ENCODE measurements at places on chromosomes 16 and 17. TPM values are rescaled to one million over a fixed set of nuclear protein-coding genes. Genes with fewer than 3 reads are reported as not detected.

The CRYBA1 gene
- total RNA-seq: not detected

The SPATA32 gene
- total RNA-seq: not detected

- DNase-seq: no peak
Measured at GRCh38 chr17:76079535-76079955, 563 bp downstream of the ZACN start.

The KRT31 gene
- not detected for total RNA-seq

- DNase-seq: no peak
Measured at GRCh38 chr17:16381496-16381820, 567 bp downstream of the UBB start.

The IRX6 gene
- total RNA-seq: 0.49 TPM

- no peak for DNase-seq
Measured at GRCh38 chr17:74671031-74671771, 41.5 kb downstream of the CD300LF start.

- DNase-seq: no peak
Measured at GRCh38 chr17:49204516-49204915, 5.9 kb downstream of the GNGT2 start.

DNA sequence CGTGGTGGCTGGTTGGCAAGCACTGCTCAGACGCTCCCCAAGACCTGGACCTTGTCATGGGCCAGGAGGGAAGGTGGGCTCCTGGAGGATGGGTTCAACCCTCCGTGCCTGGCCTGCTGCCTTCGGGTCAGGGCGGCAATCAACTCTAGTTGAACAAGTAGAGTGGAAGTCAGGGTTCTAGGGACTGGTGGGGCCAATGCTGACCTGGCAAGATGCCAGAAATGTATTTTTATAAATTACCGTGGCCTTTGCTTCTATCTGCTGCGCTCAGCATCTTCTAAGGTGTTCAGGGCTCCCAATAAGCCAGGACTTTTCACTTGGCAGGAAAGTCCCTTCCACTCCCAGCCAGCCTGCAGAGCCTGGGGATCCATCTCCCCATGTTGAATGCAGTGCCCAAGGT lies 207.1 kb upstream of the N4BP1 start:
- no peak for DNase-seq

DNA sequence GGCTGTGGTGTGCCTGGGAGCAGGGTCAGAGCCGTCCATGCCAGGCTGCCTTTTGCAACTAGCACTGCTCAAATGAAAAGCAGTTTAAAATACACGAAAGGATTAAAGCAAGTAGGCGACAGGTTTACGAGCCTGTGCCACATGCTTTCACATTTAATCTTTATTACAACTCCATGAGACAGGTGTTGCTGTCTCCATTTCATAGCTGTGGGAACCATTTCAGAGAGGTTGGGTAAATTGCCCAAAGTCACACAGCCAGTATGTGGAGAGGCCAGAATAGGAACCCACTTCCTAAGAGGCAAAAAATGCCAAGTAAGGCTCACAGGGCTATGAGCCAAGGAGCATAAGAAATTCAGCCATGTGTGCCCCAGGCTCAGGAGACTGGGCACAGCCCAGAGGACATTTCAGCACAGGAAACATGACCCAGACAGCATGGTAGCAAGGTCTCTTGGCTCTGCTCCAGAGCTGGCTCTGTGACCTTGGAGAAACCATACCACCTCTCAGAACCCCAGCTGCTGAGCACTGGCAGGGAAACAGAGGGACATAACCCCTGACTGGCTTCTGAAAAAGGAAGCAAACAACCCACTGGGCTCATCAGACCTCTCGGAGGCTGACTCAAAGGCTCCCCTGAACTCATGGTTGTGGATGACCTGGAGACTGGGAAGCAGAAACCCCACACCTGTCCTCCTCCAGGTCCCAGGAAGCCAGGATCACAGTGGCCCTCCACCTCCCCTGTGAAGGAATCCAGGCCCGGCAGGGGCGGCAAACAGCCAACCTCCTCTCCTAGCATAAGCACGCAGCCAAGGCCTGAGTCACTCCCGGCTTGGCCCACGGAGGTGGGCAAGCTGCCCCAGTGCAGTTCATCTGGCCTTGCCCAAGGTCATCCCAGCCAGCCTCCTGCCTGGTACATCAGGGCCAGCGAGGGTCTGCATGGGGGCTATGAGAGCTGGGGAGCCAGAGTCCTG lies 40.3 kb upstream of the MRPS23 start:
- no peak for DNase-seq

GRCh38 chr16:86297866-86298757 lies 212.2 kb upstream of the FOXF1 start:
- DNase-seq: no peak

The ASB16 gene
- total RNA-seq: not detected

The SHBG gene
- not detected for total RNA-seq

GRCh38 chr17:7047566-7047965 lies 3.7 kb upstream of the SLC16A11 start:
- no peak for DNase-seq

DNA sequence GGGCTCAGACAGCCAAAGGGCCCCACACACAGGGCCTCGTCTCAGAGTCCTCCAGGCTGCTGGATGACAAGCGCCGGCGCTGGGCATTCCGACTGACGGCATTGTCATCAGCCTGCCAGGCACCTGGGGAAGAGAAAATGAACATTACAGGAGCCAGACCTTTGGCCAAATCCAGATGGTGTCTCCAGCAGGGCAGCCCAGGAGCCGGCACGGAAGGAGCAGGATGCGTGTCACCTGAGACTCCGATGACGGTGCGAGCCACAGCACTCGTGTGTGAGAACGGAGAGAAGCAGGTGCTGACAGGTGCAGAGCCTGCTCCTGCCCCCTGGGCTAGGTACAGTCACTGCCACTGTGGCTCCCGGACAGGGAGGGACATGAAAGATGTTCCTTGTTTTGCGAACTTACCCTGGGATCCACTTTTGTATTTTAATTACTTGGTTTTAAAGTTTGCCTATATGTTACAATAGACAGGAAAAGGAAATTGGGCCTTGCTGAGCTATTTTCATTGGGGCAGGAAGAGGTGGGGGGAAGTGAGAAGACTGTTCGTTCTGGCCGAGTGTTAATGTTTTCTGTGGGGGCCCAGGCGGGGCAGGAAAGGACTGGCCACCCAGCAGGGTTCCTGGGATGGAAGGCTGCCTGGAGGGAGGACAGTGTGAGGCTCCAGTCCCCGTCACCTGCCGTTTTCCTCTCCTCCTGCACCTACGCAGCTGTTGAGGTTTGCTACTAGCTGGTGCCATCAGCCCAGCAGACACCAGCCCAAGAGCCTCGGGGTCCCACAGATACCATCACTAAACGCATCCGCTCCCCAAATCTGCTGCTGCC lies 4.4 kb upstream of the FOXJ1 start:
- DNase-seq: no peak

The LGALS9B gene
- total RNA-seq: 0.98 TPM

The GNG13 gene
- not detected for total RNA-seq

The ADORA2B gene
- 33.4 TPM for total RNA-seq

DNA sequence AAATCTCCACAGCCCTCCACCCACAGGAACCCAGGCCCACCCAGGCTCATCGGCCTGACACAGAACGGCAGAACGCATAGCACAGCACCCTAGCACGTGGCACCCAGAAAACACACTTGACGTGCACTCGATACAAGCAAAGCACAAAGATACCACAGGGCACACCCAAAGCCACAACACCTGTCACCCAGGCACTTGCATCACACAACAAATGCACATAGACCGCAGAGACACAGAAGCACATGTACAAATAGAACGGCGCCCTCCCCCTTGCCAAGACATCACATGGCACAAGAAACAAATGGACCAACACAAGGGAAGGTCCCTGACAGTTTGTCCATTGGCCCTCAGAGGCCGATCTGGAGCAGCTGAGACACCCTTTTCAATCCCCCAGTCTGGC lies 147.7 kb upstream of the WSCD1 start:
- DNase-seq: no peak

DNA sequence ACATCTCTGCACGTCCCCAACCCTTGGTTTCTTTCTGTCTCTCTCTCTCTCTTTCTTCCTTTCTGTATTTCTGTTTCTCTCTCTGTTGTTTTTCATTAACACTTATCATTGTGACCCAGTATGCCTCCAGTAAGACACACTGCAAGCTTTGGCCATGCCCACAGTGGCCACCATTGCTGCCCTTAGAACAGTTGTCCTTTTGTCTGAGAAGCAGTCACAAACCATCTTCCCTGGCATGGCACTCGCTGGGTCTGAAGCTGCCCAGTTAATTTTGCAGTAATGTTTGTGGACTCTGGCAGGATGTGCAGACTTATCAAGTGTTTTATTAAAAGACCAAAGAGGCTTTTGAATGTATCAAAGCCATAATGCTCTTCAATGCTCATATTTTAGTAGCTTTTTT lies 146.9 kb downstream of the MSI2 start:
- no peak for DNase-seq

DNA sequence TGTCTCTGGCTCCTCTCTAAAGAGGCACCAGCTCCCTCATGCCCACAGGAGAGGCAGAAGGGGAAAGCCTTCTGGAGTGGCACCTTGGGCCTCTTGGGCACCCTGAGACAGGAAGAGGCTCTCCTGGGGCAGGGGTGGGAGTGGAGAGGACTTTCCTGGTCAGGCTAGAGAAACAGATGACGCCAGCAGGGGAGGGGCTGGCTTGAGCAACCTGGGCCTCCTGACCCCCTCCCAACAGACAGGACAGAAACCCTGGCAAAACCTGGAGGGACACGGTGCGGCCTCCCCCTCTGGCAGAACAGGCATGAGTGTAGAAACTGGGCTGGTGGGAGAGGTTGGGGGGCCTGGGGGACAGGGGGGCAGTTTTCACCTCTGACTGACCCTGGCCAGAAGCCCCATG lies 6.1 kb downstream of the SMIM5 start:
- no peak for DNase-seq

- DNase-seq: no peak
Measured at GRCh38 chr17:40306395-40306794, 2.6 kb upstream of the RARA start.

DNA sequence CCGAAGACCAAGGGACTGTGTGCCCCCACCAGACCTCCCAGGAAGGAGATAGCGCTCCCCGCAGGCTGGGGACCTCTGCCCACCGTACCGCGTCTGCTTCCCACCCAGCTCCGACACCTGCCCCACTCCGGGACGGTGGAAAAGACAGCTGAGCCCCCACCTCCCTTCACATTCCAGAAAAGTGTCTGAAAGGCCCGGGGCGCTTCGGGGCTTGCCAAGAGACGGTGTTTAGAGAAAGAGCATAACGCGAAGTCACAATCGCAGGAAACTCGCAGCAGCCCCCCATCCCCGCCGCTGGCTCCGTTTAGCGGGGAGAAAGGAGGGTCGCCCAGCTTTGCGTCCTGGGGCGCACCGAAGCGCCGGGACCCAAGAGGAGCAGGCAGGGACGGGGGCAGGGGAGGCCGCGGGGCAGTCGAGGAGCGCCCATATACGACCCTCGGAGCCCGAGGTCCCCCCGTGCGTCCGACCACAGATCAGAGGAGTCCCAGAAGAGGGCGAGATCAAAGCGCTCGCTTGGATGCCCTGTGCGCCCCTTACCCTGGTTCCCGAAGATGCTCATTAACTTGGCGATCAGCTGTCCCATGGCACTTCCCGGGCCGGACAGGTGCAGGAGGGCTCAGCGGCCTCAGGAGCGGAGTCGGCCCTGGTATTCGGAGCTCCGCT lies 652 bp downstream of the ARL5C start:
- no peak for DNase-seq

The CD2BP2 gene
- 29.2 TPM for total RNA-seq

- DNase-seq: no peak
Measured at GRCh38 chr16:47470810-47471209, 9.7 kb downstream of the PHKB start.

- no peak for DNase-seq
Measured at GRCh38 chr17:3927628-3928340, 11.5 kb upstream of the P2RX1 start.

DNA sequence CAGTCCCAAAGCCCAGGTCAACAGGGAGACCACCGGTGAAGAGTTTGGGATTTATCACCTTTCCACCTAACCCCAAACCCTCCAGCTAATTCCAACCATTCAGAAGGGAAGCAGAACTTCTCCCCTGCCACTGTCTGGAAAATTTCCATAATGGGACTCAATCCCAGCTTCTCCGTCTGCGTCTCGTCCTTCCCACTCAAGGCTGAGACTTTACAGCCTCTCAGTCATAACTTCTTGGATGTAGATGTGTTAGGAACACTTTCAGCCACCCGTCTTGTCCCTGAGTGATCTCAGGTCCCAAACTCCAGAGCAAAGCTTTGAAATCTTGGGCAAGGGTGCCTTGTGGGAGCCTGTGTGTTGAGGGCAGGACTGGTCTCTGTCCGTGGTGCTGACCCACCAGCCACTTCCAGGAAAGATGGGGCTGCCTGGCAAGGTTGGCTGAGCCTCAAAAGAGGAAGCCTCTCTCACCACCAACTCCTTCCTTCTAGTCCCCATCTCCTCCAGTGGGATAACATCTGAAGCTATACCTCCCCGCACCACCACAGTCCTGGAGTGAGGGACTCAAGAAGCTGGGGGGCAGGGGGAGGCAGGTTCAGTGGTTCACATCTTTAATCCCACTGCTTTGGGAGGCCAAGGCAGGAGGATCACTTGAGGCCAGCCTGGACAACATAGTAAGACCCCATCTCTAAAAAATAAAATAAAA lies 9.3 kb downstream of the GAS2L2 start:
- DNase-seq: no peak
